ENCODE measurements at places on chromosomes 4 and X.
A peak's percentile ranks its signal among the peaks of the same experiment; 100 is the strongest.

GRCh38 chr4:169802873-169803272, 45.1 kb upstream of the HPF1 start:
- no peaks in the 10 kb centered on the region for H3K4me1 ChIP-seq
- no peaks in the 10 kb centered on the region for H3K27me3 ChIP-seq
- no peak overlapping the region for H3K4me3 ChIP-seq

DNA sequence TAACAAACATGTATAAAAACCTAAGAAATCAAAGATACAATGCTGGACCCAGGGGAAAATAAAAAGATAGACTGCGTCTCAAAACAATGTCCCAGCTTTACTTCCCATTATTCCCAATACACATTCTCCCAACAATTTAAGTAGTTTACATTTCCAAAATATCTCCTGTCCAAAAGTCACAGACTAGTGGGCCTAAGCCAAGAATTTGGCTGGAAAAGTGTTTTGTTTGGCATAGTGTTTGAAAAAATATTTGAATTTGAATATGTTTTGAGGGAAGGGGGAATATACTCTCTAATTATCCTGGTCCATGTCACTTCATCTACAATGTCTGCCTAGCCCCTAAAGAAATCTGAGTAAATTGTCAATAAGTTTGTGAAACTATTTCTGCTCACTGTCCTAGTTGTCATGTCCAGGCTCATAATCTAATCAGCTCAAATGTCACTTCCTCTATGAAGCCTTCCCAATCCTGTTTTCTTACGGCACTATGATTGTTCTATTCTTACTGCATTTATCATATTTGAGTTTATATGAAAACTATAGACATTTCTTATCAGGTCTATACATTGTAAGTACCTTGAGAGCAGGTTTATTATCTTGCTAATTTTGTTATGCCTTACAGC, 74.4 kb downstream of the SEC24D start:
- H3K27ac ChIP-seq, result peak overlapping the region; percentile 59
- H3K4me1 ChIP-seq, result no peaks in the 10 kb centered on the region
- H3K4me3 ChIP-seq, result no peak overlapping the region
- peaks cover 3% of the 10 kb centered on the region for H3K36me3 ChIP-seq
- no peak for DNase-seq

DNA sequence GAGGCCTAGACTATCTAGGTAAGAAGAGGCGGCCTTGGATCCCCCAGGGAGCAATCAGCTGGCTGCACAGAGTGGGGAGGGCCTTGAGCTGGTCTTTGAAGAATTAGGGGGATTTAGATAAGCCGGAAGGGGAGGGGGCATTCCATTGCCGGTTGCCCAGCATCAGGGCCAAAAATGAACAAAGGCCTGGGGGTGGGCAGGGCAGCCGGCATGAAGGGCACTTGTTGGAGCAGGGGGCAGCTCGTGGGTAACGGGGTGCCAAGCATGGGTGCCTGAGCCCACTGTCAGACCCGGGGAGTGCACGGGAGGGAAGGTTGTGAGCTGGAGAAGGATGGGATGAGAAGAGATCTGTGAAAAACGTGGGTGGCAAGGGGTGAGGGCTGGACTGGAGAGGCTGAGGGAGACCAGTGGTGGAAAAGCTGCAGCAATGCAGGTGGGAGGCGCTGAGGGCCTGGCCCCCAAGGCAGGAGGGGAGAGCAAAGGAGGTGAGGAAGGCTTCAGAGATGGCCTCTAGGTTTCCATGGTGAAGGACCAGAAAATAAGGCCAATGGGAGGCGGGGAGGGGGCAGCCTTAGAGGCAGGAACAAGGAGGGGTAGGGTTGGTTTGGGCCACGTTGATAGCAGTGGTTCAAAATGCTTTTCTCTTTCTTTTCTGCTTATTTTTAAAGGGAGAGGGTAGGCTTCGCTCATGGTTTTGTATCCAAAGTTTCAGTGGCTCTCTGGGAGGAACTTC, 8.6 kb downstream of the KLF3 start:
- H3K27ac ChIP-seq, result peak overlapping the region; percentile 83
- peak overlapping the region; percentile 12 for H3K4me3 ChIP-seq
- no peaks in the 10 kb centered on the region for H3K36me3 ChIP-seq
- DNase-seq, result no peak

DNA sequence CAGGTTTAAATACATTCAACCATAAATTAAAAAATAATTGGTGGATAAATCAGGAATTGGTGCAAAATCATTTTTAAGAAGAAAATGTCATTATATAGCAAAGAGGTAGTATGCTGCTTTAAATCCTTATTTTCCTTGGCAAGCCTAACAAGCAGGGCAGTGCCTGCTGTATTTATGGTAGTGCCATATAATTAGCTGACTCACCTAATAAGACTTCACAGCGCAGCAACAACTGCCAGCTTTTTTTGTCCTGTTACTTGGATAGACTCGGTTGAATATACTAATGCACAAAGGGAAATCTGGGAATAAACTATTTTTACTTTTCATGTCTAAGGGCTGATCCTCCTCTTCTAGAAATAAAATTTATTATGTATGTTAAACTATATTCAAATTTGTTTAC, 99.1 kb downstream of the SNCA start:
- no peaks in the 10 kb centered on the region for H3K27me3 ChIP-seq
- no peaks in the 10 kb centered on the region for H3K4me1 ChIP-seq
- H3K36me3 ChIP-seq, result no peaks in the 10 kb centered on the region
- no peak overlapping the region for H3K4me3 ChIP-seq
- DNase-seq, result no peak
- H3K27ac ChIP-seq, result no peak overlapping the region

- H3K36me3 ChIP-seq, result peaks cover 89% of the 10 kb centered on the region
- DNase-seq, result no peak
- peaks cover 6% of the 10 kb centered on the region for H3K4me1 ChIP-seq
- H3K4me3 ChIP-seq, result no peak overlapping the region
- H3K27ac ChIP-seq, result no peak overlapping the region
These were observed 28.2 kb upstream of the CENPU start for GRCh38 chr4:184762100-184762499.

DNA sequence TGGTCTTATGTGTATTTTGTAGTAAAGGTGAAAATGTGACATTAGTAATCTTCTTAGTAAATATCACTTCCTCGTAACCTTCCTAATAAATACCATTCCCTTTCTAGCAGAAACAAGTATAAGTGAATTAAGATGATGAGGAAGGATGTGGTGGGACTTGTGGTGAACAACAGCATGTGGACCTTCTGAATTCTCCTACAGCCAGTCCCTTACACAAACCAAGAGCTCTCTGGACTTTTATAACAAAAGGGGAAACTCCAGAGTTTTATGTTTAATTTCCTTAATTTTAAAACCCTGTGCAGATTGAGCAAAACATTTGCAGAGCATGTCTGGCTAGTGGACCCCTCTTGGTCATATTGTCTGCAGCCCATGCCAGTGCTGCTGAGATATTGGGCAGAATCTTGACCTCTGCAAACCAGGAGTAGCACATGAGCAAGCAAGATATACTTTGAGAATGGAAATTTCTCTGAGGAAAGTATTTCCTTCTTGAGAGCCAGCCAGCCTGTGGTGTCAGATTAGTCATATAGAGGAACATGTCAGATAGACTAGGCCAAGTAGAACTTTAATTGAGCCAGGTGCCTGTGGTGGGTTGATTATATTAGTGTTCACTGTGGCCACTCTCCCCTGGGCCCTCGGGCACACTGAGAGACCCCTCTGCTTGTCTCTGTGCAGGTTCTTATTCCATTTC, 328.2 kb downstream of the DKK2 start:
- H3K27ac ChIP-seq, result no peak overlapping the region
- H3K4me3 ChIP-seq, result no peak overlapping the region
- no peak for DNase-seq

GRCh38 chr4:94177822-94178221, 29.8 kb upstream of the SMARCAD1 start:
- no peak overlapping the region for H3K4me3 ChIP-seq
- H3K27me3 ChIP-seq, result no peaks in the 10 kb centered on the region
- H3K36me3 ChIP-seq, result no peaks in the 10 kb centered on the region
- no peak for DNase-seq
- H3K4me1 ChIP-seq, result no peaks in the 10 kb centered on the region
- H3K27ac ChIP-seq, result no peak overlapping the region

DNA sequence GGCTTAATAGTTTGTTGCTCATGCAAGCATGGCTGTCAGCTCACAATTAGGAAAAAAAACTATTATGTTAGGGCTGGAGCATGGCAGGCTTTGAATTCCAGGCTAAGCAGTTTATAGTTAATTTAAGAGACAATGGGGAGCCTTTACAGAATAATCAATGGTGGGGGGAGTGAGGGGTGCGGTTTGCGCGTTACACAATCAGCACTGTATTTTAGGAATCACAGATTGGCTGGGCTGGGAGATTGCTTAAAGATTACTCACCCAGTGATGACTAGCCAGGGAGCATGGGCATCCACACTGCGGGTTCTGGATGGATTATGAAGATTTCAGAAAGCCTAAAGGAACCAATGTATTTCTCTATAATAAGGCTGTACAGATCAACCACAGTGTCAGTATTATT, 186.6 kb downstream of the SOX3 start:
- H3K4me3 ChIP-seq, result no peak overlapping the region
- no peaks in the 10 kb centered on the region for H3K27me3 ChIP-seq
- H3K27ac ChIP-seq, result no peak overlapping the region
- no peak for DNase-seq
- H3K4me1 ChIP-seq, result no peaks in the 10 kb centered on the region

DNA sequence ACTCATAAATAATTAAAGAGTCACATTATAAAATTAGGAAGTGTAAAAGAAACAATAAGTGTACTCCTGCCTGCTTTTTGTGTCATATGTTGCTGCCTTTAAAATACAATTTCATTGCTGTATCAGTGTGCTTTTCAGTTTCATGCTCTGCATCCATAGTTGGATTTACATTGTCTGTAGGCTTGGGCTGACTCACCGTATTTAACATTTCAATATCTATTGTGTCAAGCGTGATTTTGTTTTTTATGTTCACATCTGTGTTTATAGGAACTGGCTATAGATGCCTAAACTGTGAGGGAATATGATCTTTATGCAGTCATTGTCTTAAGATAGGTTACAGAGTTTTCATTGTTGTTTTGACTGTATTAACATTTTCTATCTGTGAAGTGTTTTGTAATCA, 18.1 kb downstream of the CCSER1 start:
- H3K36me3 ChIP-seq, result no peaks in the 10 kb centered on the region
- H3K4me3 ChIP-seq, result no peak overlapping the region
- H3K27me3 ChIP-seq, result no peaks in the 10 kb centered on the region
- no peaks in the 10 kb centered on the region for H3K4me1 ChIP-seq
- H3K27ac ChIP-seq, result no peak overlapping the region

- DNase-seq, result no peak
- no peaks in the 10 kb centered on the region for H3K36me3 ChIP-seq
- H3K27me3 ChIP-seq, result no peaks in the 10 kb centered on the region
- H3K4me1 ChIP-seq, result no peaks in the 10 kb centered on the region
- H3K4me3 ChIP-seq, result no peak overlapping the region
These were observed 103.8 kb downstream of the TBC1D19 start for GRCh38 chr4:26687728-26688127.

DNA sequence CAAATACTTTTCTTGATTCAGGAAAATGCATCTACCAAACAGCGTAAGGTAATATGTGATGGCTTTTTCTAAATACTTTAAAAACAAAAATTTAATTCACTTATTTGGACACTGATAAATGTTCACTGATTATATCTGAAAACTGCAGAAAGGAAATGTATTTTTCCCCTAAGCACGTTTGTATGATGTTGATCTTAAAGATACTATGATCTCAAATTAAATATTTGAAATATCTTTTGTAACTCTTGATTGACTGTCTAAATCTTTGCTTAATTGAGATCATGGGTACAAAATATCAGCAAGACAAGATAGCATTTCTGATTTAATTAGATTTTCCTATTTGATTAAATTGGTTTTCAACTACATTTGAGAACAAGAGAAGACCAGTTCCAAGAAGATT, 281.0 kb upstream of the UGT8 start:
- H3K36me3 ChIP-seq, result no peaks in the 10 kb centered on the region
- no peak for DNase-seq
- H3K4me3 ChIP-seq, result no peak overlapping the region
- no peak overlapping the region for H3K27ac ChIP-seq
- no peaks in the 10 kb centered on the region for H3K27me3 ChIP-seq

DNA sequence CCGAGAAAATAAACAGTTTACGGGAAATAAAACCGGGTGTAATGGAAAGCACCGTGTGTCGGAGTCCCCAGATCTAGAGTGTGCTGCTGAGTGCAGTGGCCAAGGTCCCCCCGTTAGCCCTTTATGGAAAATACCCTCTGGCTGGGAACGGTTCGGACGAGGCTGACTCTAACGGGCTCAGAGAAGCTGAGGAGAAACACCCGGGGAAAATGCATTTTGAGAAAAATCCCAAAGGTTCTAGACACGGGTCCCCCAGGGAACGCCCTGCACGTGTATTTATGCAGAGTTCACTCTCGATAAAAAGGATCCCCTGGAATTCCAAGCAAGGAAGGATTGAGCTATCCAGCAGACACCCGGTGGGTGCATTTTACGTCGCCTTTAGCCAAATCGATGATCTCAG, 177.2 kb downstream of the CRLF2 start:
- no peak overlapping the region for H3K4me3 ChIP-seq
- no peak for DNase-seq
- H3K4me1 ChIP-seq, result no peaks in the 10 kb centered on the region
- no peak overlapping the region for H3K27ac ChIP-seq

- H3K36me3 ChIP-seq, result no peaks in the 10 kb centered on the region
- no peak overlapping the region for H3K4me3 ChIP-seq
- DNase-seq, result no peak
- H3K4me1 ChIP-seq, result no peaks in the 10 kb centered on the region
These were observed 875.4 kb upstream of the PRKX start for GRCh38 chrX:4588893-4589292.

- no peak overlapping the region for H3K27ac ChIP-seq
- no peak overlapping the region for H3K4me3 ChIP-seq
- no peaks in the 10 kb centered on the region for H3K36me3 ChIP-seq
- DNase-seq, result no peak
- no peaks in the 10 kb centered on the region for H3K27me3 ChIP-seq
These were observed 37.4 kb downstream of the LHFPL1 start for GRCh38 chrX:112642349-112642748.

- H3K27ac ChIP-seq, result no peak overlapping the region
- H3K4me3 ChIP-seq, result no peak overlapping the region
- H3K4me1 ChIP-seq, result no peaks in the 10 kb centered on the region
- no peaks in the 10 kb centered on the region for H3K27me3 ChIP-seq
These were observed 67.4 kb downstream of the EGF start for GRCh38 chr4:109979920-109980717.

GRCh38 chrX:45518552-45518951, 317.9 kb upstream of the DIPK2B start:
- H3K36me3 ChIP-seq, result no peaks in the 10 kb centered on the region
- H3K4me1 ChIP-seq, result no peaks in the 10 kb centered on the region
- DNase-seq, result no peak
- no peak overlapping the region for H3K4me3 ChIP-seq
- no peak overlapping the region for H3K27ac ChIP-seq
- H3K27me3 ChIP-seq, result no peaks in the 10 kb centered on the region

GRCh38 chr4:20086799-20087521, 164.7 kb upstream of the SLIT2 start:
- no peak for DNase-seq
- H3K4me1 ChIP-seq, result no peaks in the 10 kb centered on the region
- H3K27me3 ChIP-seq, result no peaks in the 10 kb centered on the region
- H3K27ac ChIP-seq, result no peak overlapping the region

- no peaks in the 10 kb centered on the region for H3K4me1 ChIP-seq
- H3K36me3 ChIP-seq, result peaks cover 59% of the 10 kb centered on the region
- no peak for DNase-seq
- peaks cover 4% of the 10 kb centered on the region for H3K27me3 ChIP-seq
- H3K27ac ChIP-seq, result no peak overlapping the region
These were observed 68.2 kb downstream of the USP9X start for GRCh38 chrX:41153448-41153847.

All from right atrium auricular region (tissue), 2 donors.